ENCODE measurements at places on chromosomes 5 and 9.

DNA sequence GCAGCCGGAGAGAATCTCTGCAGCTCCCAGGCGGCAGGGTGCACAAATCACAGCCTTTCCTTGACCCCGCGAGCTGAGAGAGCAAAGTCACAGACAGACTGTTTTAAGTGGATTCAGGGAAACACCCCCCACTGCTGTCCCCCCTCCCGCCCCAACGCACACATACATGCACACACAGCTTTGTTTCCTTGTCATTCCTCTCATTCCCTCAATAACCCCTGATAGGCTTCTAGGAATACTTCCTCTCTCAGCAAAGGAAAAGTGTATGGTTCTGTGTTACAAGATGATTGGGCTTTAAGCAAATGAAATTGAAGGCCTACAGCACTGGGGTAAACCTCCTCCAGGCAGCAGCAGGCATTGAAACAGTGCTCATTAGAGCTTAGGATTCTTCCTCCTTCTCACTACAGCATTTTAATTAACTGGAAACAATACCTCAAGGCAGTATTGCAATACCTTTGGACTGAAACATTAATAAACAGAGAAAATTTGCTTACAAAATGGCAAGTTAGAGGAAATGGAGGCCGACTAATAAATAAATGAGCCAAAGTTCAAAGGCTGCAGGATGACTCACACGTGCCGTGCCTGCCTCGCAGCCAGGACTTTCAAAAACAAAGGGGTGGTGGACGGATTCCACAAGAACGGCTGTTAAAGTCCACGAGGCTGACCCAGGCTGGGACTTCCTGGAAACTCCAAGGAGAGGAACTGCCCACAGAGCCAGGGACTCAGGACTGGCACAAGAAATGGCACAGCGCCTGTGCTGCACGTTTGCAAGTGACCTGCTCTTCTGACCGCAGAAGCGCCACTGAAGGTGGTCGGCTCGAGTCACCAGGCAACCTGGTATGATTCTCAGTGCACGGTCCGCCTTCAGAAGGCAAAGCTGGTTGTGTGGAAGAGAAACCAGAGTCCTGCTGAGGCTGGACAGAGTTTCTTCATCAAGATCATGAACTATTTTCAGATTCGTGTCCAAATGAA lies 236.2 kb downstream of the SYK start:
- no peak for DNase-seq

DNA sequence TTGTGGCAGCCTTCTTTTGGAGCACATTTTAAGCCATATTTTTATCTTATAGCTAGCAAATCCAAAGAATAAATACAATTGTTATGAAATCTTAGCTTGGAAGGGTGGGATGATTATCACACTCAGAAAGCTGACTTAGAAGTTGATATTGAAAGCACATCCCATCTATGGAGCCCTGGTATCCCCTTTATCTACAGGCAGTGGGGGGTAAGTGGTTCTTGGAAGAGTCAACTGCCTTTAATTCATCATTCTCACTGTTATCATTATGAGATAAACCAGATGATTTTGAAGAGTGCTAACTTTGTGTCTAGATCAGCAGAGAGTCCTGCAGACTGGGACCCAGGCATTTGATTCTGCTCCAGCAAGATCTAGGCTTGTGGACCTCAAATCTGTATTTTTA lies 3.0 kb downstream of the LCP2 start:
- no peak for DNase-seq

DNA sequence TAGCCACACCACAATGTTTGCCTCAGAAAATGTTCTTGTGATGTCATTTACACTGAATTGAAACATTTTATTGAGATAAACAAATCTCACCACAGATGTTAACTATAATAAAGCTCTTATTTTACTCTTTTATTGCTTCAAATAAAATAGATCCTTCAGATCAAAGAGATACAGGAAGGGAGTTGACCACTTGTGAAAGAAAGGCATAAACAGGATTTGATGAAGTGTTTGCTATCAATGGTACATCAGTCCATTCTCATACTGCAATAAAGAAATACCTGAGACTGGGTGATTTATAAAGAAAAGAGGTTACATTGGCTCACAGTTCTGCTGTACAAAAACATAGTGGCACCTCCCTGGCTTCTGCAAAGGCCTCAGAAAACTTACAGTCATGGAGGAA lies 40.2 kb upstream of the OR13F1 start:
- no peak for DNase-seq

DNA sequence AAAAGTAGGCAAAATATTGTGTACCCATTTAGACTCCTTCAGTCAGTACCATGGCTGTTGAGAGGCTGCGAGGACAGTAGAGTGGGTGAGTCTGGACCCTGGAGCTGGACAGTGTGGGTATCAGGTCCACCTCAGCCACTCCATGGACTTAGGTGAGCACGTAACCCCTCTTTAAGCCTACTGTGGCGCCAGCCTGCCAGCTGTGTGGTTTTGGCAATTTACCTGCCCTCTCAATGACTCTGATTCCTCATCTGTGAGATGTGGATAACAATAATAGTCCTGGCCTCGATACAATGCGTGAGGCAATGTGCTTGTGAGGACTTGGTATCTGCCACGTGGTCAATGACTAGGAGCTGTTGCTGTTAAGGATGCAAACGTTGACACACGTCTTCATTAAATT lies 17.9 kb downstream of the SLC1A3 start:
- no peak for DNase-seq

DNA sequence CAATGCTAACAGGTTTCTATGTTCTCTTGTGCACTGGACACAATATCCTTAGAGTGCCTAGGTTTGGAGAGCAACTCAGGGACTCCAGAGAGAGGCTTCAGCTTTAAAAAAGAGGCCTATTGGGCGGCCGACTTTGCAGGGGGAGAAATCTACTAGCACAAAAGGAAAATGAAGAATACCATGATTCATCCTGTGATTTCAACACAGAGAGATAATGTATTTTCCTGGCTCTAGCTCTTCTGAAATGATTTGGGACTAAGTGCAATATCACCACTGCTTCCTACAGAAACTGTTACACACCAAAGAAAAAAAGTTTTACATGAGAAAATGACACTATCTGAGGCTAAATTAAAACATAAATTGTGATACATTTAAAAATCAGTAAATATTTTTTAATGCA lies 146.1 kb upstream of the TSLP start:
- DNase-seq = no peak

- DNase-seq = no peak
Observed at GRCh38 chr9:34506623-34507022, 16.2 kb downstream of the ENHO start.

GRCh38 chr9:81132796-81133195 lies 556.6 kb downstream of the TLE1 start:
- DNase-seq = no peak

DNA sequence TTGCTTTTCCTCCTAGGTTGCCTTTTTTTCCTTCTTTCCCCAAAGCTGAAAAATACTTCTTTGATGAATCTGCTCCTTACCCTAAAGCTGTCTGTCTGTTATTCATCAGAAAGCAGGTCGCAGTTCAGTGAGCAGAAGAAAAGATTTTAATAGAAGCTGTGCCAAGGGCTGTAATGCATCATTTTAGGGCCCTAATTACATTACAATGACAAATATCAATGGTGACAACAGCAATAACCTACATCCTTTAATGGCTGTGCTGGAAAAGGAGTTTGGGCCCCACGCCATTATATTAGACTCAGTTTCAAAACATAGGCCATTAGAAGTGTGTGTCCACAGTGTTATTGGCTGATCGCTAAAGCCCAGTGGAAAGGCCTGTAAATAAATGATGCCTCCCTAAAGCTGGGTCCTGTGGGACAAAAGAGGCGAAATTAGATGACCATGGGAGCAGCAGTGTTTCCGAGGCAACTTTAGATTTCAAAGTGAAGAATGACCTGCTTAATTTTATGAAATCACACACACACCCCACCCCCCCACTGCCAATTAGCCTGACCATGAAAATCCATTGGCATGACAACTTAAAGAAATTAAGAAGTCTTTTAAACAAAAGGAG lies 38.4 kb downstream of the TLE4 start:
- no peak for DNase-seq

DNA sequence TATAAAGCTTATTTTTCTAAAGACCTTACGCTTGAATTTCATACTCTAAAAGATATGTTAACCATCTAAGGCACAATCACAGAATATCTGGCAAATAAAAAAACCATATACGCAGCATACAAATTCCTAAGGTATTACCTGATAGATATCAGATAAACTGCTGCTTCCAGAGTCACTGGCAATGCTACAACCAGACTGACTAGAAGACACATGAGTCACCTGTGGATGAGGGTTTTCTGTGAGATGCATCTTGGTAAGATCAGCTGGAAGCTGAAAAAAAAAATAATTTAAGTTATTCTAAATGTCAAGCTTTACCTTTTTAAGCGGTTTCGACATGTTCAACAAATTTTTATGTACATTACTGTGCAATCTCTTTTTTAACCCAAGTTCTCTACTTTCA lies 113.8 kb downstream of the RAPGEF6 start:
- DNase-seq = no peak

DNA sequence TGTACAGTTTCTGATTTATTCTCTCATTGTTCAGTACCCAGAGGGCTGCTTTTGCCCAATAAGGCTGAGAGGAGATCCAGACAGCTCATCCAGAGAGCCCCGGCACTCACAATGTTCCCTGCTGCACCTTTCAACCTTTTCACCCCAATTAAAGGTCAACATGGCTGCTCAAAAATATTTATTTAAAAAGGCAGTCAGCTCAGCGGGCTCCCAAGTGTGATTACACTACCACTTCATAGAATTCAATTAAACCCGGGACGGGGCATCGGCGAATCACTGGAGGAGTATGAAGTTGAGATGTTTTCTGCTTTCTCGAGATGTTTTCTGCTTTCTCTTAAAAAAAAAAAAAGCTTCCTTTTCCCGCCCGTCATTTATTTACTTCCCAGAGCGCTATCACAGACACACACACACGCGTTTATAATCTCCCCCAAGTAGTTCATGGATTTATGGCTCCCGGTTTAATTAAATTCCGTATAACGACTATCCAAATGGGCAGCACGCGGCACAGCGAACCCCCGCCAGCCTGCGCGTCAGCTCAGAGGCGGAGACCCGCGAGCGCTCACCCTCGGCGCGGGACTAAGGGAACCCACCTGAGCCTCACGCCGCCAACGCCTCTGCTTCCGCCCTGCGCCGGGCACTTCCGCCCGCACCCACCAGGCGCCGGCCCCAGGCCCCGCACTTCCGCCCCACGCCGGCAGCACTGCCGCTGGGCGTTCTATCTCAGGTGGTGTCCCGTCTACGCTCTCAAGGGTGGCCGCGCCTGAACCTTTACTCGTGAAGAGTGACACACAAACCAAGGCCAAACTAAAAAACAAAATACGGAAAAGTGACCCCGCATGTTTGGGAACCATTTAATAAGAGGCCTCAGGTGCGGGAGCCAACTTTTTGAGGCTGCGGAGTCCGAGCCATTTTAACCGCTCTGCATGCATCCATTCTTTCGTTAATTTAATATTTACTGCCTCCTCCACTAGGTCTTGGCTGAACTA lies at the start of gene C5orf63:
C5orf63 (minus strand) TSS at position 642 of the 986 bp plus-strand sequence. CDS start 14,507 bp downstream, outside the sequence.
- DNase-seq = peak; percentile 70

- no peak for DNase-seq
Observed at GRCh38 chr5:11105696-11106095, 344.7 kb upstream of the DAP start.

GRCh38 chr9:121160025-121160424 lies 41.6 kb downstream of the RAB14 start:
- DNase-seq = no peak

DNA sequence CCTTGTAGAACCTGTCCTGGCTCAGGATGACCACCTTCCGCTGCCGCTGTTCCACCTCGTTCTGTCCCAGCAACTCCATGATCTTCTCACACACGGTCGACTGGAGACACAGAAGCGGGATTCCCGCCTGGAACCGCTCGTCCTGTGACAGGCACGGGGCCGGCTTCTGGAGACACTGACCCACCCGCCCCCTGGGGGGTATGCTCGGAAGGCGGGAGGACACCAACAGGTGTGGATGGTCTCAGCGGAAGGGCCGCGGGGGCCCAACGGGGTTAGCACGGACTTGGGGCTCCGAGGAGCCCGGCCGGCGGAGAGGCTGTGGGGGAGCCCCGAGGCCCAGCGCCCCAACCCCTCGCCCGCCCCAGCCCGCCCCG lies 530 bp downstream of the UCK1 start:
- no peak for DNase-seq

GRCh38 chr5:144219869-144220268 lies 49.2 kb downstream of the KCTD16 start:
- DNase-seq = no peak

GRCh38 chr5:64292611-64293215 lies 127.1 kb downstream of the RNF180 start:
- no peak for DNase-seq

- DNase-seq = no peak
Observed at GRCh38 chr9:130557077-130557468, 22.3 kb upstream of the FUBP3 start.

- no peak for DNase-seq
Observed at GRCh38 chr5:78929833-78930232, 55.3 kb downstream of the ARSB start.

- no peak for DNase-seq
Observed at GRCh38 chr5:113660206-113660605, 146.7 kb downstream of the YTHDC2 start.
